ENCODE measurements at places on chromosomes 11 and 22. TPM values are rescaled to one million over a fixed set of nuclear protein-coding genes. Genes with fewer than 3 reads are reported as not detected.

ANKRD49 gene
- 15.7 TPM for total RNA-seq

- no peak for DNase-seq
Observed at GRCh38 chr11:129041611-129042018, 98.9 kb upstream of the TP53AIP1 start.

DNA sequence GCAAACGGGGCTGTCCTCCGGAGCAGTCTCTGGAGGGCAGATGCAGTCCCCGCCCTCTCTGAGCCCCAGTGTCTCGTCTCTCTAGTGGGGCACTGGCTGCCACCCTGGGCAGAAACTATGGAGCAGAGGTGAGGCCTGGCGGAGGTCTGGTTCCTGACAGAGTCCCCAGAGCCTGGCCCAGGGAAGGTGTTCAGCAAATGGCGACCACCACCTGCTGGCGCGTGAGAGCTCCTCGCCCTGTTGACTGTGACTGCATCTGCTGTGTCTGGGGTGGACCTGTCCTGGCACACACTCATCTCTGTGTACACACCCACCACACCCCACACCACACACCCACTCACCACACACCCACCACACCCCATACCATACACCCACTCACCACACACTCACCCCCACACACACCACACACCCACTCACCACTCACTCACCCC, 18.3 kb upstream of the TTLL12 start:
- no peak for DNase-seq

DNA sequence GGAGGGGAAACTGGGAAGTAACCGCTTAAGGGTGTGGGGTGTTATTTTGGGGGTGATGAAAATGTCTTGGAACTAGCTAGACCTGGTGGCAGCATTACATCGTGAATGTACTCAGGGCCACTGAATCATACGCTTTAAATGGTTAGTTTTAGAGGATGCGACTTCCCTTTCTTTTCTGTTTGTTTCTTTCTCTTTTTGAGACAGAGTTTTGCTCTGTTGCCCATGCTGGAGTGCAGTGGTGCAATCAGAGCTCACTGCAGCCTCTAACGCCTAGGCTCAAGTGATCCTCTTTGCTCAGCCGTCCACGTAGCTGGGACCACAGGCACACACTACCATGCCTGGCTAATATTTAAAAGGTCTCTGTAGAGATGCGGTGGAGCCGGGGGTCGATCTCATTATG, 5.6 kb upstream of the MIAT start:
- DNase-seq: no peak

GRCh38 chr11:84819128-84819527, 808.0 kb downstream of the DLG2 start:
- no peak for DNase-seq

DNA sequence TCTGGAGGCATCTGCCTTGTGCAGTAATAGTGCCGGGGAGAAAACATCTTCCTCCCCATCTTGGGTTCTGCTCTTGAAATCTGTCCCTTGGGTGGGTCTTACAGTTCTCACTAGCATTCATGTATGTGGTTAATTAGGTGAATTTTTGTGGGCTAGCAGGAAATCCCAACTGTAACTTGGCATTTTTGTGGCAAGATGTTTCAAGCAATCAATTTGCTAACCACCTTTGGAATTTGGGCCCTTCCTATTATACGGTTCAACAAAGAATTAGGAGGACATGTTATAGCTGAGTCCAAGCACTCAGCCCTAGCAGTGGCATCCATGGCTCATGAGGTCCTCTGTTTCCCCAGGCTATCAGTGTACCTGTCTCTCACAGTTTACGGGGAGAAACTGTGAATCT, 89.1 kb upstream of the MTNR1B start:
- DNase-seq: no peak

- no peak for DNase-seq
Observed at GRCh38 chr11:126578021-126578420, 222.5 kb downstream of the ST3GAL4 start.

BRSK2 gene
- total RNA-seq: 141 TPM

DNA sequence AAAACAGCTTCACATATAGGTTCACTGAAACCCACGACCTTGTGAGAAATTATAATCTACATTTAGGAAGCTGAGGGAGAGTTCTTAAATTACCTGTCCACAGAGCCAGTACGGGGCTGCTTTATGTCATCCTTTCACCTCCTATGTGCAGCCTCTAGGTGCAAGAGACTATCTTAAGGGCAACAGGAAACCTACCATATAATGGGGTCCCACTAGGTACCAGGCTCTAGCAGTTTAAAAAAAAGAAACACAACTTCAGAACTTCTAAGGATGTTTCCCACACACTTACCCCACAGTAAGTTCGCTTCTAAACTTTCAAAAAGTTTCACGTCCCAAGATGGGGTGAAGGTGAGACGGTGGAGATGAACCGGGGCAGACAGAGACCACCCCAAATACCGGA, 573 bp downstream of the STK33 start:
- DNase-seq: no peak

DNA sequence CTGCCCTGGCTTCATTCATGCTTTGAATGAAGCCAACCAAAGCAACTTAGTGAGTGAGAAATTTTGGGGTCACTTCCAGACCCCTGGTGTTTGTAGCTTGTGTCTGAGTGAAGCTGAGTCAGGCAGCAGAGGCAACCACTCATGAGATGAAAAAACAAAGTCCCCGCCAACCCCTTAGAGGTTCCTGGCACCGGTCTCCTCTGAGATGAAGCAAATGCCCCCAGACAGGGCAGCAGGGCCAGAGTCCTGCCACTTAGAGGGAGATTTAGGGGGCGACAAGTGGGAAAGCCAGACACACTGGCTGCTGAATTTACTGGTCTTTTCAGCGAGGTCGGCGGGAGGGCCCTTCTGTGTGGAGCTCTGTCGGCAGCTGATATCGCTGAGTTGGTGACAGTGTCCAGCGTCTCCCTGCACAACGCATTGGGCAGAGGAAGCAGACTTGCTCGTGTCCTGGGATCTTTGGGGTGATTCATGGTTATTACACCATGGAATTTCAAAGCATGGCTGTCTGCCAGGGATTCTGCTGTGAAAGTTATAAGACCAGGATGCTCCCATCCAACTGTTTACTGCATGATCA, 482.6 kb downstream of the MIAT start:
- no peak for DNase-seq
